ENCODE measurements at places on chromosomes 5 and 9.

DNA sequence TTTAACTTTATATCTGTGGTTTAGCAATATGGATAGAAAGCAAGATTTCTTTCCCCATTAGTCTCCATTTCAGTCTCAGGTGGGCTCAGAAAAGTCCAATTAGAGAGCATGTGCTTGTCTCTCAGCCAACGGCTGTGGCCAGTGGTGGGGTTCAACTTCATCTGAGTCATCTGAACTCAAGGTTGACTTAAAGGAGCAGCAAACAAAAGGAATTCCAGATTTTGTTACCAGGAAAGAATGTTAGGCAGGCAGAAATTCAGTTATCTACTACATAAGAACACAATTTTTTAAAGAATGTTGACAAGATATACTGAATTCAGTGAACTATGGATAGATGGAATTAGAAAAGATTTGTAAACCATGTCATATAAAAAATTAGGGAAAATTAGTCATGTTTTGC lies 784.1 kb downstream of the MAT2B start:
- no peak for DNase-seq

- no peak for DNase-seq
Observed at GRCh38 chr9:80836013-80836412, 853.3 kb downstream of the TLE1 start.

DNA sequence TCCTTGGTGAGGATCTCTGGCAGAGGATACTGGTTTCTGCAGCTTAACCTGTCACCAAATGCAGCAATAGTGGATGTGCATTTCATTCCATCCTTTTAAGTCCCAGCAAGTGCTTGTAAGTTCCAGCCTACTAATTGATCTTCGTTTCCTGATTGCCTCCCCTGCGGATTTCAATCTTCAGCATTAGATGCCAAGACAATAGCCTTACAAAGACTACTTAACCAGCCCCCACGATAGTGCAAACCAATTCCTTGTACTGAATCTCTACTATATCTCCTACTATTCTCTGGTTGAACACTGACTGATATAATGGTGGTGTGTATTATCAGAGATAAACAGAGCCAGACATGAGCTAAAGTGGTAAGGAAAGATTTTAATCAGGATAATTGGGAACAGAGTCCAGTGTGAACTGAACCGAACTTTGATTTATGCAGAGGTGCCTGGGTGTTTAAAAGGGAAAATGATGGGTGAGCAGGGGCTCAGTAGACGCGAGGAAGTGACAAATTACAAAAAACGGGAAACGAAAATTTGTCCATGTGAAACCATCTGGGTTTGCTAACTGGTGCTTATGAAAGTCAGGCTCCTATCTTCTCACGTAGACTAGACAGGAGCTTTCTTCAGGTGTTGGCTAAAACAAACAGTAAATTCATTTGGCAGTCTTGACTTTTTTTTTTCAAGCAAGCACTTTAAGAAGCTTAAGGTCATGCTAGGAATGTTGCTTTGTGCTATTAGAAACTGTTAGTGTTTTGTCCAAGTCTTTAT lies 106.9 kb upstream of the ST8SIA4 start:
- no peak for DNase-seq

- no peak for DNase-seq
Observed at GRCh38 chr5:74240783-74241750, 399.5 kb downstream of the ENC1 start.

DNA sequence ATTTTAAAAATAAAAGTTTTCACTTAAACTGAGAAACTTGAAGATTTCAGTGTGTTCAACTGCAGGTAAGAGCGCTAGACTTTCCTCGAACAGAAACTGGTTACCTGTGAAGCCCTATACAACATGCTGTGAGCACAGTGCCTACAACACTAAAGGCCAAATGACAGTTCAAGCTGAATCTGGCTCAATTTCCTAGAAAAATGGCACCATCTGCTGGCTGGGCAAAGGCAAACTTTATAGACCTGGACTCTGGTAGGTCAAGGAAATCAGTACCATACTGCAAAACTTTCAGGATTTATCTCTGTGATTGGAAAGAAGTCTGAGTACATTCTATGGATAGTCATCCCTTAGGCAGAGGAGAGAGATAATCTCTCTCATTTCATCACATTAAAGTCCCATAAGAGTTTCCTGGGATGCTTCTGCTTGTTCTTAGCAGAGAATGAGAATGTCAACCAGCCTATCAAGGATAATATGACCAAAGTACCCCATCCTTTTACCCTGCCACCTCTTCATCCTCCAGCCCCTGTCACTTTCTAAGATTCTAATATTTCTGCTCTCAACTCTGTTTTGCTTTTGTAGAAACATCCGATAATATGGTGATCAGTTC lies 31.8 kb upstream of the FOXB2 start:
- peak; percentile 53 for DNase-seq

DNA sequence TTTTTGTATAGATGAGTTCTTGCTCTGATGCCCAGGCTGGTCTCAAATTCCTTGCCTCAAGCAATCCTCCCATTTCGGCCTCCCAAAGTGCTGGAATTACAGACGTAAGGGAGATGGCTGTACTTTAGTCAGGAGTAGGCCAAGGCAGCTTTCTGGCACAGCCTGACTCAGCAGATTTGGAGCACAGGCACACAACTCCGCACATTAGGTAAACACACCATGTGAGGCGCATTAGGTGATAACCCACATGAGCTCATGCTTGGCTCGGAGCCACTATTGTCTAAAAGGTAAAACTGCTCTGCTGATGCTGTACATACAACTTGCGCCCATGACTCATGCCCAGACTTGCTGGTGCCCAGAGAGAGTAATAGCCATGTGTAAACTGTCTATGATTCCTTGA lies 1157.9 kb downstream of the TAF11L14 start:
- DNase-seq = no peak

GRCh38 chr5:37206736-37207135 lies 42.4 kb downstream of the CPLANE1 start:
- DNase-seq = no peak

GRCh38 chr9:88435336-88435735 lies 47.1 kb downstream of the SPIN1 start:
- no peak for DNase-seq

GRCh38 chr5:138603249-138603920 lies 28.2 kb upstream of the HSPA9 start:
- DNase-seq = peak; percentile 27

GRCh38 chr5:124803617-124804323 lies 57.3 kb upstream of the ZNF608 start:
- no peak for DNase-seq

DNA sequence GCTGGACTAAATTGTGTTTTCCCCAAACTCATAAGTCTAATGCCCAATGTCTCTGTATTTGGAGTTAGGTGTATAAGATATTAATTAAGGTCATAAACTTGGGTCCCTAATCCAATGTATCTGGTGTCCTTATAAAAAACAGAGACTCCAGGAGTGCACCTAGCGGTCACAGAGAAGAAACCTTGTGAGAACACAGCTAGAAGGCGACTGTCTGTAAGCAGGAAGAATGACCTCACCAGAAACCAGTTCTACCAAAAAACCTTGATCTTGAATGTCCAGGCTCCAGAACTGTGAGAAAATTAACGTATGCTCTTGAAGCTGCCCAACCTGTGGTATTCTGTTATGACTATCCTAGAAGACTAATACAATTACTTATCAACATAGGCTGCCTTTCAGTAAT lies 591.7 kb upstream of the PTPRD start:
- DNase-seq = no peak

DNA sequence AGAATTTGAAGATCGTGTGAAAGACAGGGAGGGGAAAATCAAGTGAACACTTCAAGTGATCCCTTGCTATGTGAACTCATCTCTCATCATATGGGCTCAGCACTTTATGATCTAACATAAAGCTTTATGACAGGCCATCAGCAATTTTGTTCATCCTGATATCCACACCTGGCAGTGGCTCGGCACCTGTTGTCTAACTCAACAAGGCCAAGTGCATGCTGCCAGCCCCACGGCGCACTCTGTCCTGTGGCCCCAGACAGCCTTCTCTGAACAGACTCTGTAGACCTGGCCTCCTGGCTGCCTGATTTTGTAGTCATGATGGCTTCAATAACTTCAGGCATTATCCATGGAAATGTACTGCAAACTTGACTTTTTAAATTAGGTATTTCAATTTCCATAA lies 106.3 kb downstream of the MEF2C start:
- DNase-seq = no peak

DNA sequence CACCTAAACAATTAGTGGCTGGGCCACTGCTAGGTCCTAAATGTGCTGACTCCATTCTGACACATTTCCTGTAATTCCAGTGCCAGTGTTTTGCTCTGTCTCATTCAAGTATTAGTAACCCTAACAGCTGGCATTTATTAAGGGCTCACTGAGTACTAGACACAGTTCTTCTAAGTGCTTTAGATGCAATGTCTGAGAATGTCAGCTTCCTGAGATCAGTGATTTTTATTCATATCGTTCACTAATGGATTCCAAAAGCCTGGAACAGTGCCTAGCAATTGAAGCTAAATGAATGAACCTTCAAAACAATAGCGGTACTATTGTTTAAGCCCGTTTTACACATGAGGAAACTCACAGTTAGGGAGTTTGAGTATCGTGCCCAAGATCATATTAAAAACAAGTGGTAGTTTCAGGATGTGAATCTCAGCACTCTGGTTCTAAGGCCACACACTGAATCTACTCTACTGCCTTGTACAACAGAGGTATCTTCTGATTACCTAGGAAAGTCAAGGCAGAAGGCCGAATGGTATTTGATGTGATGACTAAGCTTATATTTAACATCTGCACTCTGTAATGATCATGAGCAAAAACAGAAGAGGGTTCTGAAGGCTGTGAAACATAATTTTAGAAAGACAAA lies 304.0 kb downstream of the PJA2 start:
- DNase-seq = no peak

GRCh38 chr5:64632251-64632650 lies 58.1 kb upstream of the SHISAL2B start:
- DNase-seq = no peak

DNA sequence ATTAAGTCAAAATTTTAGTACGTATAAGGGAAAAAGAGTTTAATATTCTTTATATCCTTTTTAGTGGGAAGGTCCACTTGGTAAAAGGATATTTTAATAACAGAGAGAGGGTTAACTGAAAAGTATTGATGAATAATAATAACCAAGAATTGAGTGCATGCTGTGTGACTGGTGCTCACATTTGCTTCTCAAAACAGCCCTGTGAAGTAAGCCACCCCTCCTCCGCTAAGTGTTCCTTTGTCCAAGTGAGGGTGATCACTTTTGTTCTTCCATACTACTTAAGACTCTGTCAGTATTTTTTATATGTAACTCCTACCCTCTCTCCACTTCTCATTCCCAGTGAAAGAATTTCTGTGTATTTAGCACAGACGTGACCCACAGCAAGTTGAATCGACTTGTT lies 51.5 kb downstream of the SLC44A1 start:
- DNase-seq = no peak

- no peak for DNase-seq
Observed at GRCh38 chr9:75108571-75108970, 20.3 kb downstream of the OSTF1 start.

GRCh38 chr5:3835811-3836210 lies 240.2 kb downstream of the IRX1 start:
- DNase-seq = no peak

DNA sequence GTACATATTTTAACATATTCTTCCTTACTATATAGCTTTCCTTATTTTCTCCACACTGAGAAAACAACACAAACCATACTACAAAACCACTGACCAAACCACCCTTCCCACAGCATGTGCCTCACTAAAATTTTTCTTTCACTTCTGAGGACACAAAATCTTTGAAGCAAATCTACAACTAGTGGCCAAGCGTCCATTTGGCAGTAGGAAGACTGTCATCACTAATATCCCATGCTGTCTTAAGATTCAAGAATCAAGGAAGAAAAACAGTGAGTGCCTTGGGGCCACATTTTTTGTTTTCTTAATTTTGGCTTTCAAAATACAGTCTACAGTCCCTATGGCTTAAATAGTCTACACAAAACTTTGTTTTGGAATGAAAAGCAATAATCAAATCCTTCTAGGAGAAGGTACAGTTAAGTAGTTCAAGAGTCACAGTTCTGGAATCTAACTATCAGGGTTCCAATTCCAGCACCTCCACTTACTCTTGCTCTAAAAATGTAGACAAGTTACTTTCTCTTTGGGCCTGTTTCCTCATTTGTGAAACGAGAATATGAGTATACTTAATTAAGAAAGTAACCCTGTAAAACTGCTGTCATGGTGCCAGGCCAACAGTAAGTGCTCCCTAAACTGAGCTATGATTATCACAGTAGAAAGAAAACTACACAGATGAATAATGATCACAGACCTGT lies 227.9 kb downstream of the BNC2 start:
- DNase-seq = no peak

GRCh38 chr5:40410964-40411635 lies 268.6 kb upstream of the PTGER4 start:
- no peak for DNase-seq

- DNase-seq = no peak
Observed at GRCh38 chr5:118405650-118406061, 582.7 kb downstream of the DTWD2 start.

DNA sequence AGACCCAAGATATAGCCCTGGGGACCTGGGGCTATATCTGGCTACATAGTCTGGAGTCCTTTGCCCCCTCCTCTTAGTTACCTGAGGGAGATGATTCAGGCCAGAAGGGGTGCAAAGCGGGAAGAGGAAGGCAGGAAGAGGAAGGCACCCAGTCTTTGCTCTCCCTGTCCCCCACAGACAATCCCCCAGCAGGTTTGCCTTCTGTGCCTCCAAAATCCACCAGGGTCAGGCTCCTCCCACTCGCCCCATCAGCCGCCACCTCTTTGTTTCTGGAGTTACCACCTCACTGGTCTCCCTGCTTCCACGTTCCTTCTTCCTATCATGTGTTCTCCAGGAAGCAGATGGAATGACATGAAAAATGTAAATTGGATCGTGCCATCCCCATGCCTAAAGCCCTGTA lies 31.2 kb upstream of the FABP6 start:
- no peak for DNase-seq

GRCh38 chr9:134258332-134258731 lies 67.9 kb upstream of the RXRA start:
- no peak for DNase-seq

- DNase-seq = peak; percentile 36
Observed at GRCh38 chr5:177023303-177023664, 788 bp downstream of the ZNF346 start.

- no peak for DNase-seq
Observed at GRCh38 chr5:155332618-155333017, 319.1 kb downstream of the KIF4B start.

DNA sequence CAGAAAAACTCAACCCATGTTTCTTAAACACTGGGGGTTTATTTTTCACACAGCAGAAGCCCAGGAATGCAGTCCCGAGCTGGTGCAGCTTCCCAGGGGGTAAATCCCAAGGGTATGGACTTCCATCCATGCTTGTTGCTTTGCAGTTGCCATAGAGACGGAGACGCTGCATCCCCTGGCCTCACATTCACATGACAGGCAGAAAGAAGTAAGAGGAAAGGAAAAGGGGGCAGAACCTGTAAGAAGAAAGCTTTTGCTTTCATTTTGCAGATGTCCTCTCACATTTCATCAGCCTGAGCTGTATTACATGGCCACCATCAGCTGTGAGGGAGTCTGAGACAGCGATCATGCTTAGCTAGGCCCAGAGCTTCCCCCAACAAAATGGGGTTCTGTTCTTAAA lies 321.0 kb downstream of the AGTPBP1 start:
- DNase-seq = no peak
